NB4 (cell line): ENCODE measurements at places on chromosomes 5 and 9.

DNA sequence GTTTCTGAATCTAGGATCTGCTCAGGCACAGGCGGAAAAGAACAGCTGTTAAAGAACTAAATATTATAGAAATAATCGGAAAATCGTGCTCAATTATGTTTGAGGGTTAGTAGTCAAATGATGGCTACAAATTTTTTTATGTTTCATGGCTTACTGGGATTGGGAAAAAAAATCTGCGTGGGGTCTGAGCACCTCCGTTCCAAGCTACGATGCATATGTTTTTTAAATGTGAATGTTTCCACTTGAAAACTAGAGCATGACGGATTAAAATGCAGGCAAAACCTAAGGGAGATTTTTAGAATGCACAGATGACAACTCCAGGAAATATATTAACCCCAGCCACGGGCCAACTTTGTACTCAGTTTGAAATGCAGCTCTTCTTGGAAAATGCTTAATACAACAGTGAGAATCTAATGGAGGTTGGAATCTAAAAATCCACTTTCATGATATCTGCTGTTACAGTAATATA lies 5.3 kb downstream of the OTP start:
- no peak for DNase-seq

DNA sequence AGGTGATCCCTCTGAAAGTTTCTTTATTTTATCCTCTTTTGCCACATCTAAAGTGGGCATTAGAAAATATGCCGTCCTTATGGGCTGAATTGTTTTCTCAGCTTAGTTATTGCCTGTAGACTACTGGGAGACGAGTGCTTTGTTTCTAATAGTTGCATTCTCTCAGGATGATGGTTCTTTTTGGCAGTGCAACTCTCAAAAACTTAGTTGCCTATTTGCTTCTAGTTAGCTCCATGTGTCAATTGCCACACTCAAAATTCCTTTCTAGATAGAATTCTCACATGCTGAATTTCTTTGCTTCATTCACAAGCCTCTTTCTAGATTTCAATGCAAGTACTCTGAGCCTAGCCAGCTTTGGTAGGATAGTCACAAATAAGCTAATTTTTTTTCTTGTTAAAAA lies 155.5 kb downstream of the FGF10 start:
- DNase-seq, result no peak

GRCh38 chr9:35673132-35674024 lies at the start of gene CA9:
Gene CA9, plus strand, starts transcription at chr9:35673928. Its CDS starts 32 bp downstream, at chr9:35673960.
- DNase-seq, result no peak

GRCh38 chr9:137488906-137489305 lies 29.8 kb upstream of the NSMF start:
- DNase-seq, result no peak

DNA sequence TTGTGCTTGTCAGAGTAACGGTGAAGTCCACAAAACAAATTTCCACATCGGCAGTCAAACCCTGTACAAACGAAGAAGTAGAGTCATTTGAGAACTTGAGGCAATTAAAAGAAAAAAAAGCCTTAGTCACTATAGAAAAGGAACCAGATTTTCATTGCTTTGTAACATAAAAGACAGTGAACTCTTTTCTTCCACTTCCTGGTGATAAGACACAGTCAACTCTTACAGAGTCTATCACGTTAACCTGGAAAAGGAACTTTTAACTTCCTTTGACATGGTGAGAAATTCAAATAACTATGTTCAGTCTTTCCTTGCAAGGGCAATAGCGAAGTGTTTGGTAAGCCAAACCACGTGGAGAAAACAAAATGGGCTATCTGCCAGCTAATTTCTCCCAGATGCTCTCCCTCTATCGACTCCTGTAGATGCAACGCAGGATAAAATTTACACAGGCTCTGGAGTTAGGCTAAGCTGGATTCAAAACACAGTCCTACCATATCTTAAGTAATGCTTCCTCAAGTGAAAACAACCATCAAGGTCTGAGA lies 8.9 kb downstream of the ZFAND5 start:
- DNase-seq, result no peak

DNA sequence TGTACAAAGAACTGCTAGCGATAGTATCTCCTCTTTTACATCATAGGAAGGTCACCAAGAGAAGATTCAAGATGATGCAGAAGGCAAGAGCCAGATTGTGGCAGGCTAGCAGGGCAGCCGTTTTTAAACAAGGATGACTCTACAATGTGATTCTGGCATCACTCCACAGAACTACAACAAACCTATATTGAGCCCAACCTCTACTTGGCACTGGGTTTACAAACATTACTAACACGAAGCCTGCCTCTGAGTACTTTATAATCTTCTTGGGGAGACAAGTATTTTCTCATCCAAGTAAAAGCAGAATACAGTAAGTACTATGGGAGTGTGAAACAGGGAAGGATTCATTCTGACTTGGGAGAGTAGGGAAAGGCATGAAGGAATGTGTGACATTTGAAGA lies 448.6 kb downstream of the ZNF608 start:
- no peak for DNase-seq

DNA sequence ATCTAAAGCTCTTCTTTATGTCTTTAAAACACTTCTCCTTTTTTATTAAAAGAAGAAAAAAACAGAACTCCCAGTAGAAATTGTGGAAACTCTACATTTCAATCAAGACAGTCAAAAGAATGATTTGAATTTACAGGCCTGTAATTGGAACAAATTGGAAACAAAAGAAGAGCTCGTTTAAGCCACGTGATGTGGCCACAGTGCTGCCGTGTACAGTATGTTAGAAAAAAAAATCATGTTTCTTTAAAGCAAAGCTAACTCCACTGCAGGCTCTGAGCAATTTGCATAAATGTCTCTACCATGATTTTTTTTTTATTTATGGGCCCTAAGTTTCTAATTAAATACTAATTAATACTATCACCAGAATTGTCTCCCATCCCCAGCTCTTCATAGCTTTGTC lies 325.6 kb downstream of the ZSWIM6 start:
- DNase-seq, result no peak

- DNase-seq, result no peak
Measured at GRCh38 chr5:139847790-139848507, 52.3 kb downstream of the PSD2 start.

- DNase-seq, result no peak
Measured at GRCh38 chr5:171264843-171265242, 44.2 kb upstream of the TLX3 start.

- DNase-seq, result peak; percentile 8
Measured at GRCh38 chr5:72284559-72285423, 35.2 kb downstream of the MRPS27 start.

DNA sequence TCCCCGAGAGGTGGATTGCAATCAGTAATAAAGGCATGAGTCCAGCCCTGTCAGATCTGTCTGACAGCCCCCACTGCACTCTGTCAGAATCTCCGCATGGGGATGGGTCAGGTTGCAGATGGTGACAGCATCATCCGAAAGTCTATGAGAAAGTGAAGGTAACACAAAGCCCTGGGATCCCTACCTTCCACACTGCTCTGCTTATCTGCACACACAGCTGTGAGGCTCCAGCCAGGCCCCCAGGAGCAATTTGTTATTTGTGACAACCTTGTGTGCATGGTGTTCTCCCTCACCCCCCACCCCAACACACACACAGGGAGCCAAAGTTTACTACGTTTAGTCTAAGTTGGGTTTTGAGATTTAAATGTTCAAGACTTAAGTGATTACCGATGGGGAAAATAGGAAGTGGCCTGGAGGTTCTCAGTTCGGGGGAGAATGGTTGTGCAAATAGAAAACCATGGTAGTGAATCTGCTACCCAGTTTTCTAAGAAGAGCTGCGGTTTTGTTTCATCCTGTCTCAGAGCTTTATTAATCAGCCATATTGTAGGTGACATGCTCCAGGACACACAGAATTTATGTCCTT lies 92.7 kb downstream of the SV2C start:
- DNase-seq, result peak; percentile 73

GRCh38 chr9:88723751-88724150 lies 188.8 kb downstream of the NXNL2 start:
- DNase-seq, result no peak

DNA sequence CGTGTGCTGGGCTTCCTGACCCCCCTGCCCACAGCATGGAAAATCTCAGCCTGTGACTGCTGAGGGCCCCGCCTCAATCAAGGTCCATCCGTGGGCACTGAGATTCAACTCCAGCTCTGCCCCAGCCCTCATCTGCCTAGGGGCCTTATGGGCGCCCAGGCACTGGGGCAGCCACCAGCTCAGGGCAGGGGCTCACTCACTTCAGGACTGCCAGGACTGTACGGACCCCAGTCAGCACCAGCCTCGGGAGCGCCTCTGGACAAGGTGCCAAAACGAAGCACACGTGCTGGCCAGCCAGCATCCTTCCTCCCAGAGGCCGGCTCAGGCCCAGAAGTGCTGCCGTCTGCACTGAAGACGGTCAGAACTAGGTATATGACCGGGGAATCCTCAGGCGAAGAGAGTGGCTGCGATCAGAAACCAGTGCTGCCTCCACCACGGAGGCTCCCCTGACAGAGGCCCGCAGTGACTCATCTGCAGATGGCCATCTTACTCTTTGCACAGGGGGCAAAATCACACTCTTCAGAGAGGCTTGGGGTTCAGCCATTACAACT lies 19.6 kb downstream of the CLPTM1L start:
- DNase-seq, result no peak

- DNase-seq, result peak; percentile 31
Measured at GRCh38 chr5:87020099-87020934, 247.4 kb upstream of the RASA1 start.

- DNase-seq, result peak; percentile 82
Measured at GRCh38 chr5:56112526-56113121, 117.9 kb upstream of the IL6ST start.

GRCh38 chr9:30630459-30630858 lies 1754.0 kb upstream of the ACO1 start:
- DNase-seq, result no peak
